Stimulated activated CD4-positive, alpha-beta T cell treated with anti-CD3 and anti-CD28 coated beads, Interleukin-15, amount 100 ng/mL, for 1 hour (primary cell): ENCODE measurements at places on chromosomes 4 and X.

- DNase-seq, result no peak
These were observed 162.1 kb upstream of the KIT start for GRCh38 chr4:54495641-54496040.

GRCh38 chr4:24659241-24659961 is 75.0 kb upstream of the DHX15 start:
- no peak for DNase-seq

DNA sequence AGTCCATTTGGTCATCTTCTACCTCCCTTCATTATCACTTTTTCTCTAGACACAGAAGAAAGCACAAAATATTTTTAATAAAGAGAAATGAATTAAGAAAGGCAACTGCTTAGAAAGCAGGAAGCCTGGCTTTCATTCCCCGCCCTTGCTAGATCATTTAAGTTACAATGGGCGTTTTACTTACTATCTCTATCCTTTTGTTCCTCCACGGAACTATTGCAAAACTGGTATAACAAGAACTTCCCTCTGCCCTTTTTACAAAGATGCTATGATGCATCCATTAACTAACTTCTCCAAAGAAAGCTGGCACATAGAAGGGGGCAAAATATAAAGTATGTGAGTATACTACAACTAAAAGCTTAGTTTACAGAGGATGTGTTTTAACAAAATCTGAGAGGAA is 434.5 kb upstream of the FTHL17 start:
- no peak for DNase-seq

GRCh38 chrX:153740631-153741222 is 16.1 kb downstream of the ABCD1 start:
- no peak for DNase-seq

DNA sequence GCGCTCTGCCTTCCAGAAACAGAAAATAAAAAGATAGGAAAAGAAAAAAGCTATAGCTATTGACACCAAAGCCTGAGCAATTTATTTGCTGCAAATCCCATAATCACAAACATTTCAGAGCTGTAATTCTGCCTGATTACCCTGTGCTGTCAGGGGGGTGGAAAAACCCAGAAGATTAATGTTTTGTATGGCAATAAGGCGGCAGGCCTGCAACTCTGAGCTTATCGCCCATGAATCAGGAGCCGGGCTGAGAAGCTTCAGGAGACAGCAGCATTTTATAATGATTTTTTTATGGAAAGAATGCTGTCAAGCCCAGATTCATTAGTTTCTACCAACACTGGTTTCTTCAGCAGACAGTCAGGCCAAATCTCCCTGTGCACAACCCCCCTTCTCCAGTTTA is 82.6 kb upstream of the TMEM164 start:
- DNase-seq, result no peak

- no peak for DNase-seq
These were observed 144.4 kb downstream of the PCDH18 start for GRCh38 chr4:137387924-137388323.

- DNase-seq, result peak; percentile 80
These were observed 4.3 kb downstream of the BLOC1S4 start for GRCh38 chr4:6720202-6720699.

- DNase-seq, result no peak
These were observed 104.3 kb downstream of the USP46 start for GRCh38 chr4:52554612-52555355.

DNA sequence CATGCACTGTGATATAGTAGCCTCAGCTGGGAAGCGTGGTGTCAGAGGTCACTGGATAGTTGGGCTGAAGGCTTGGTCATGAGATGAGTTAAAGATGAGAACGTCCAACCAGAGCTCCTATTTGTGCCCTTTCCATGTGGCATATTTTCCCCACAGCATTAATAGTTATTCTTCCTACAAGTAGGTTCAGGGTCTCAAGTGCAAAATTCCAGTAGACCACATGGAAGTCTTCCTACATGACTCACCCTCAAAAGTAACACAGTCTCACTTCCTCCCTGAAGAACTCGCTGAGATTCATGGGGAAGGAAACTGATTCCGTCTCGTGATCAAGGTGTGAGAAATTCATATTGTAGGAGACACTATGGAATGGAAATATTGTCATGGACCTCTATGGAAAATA is 1212.5 kb upstream of the PRKX start:
- no peak for DNase-seq

GRCh38 chrX:75649829-75650228 is 127.0 kb upstream of the ZDHHC15 start:
- DNase-seq, result no peak

GRCh38 chrX:121407627-121408026 is 360.2 kb downstream of the GLUD2 start:
- DNase-seq, result no peak

DNA sequence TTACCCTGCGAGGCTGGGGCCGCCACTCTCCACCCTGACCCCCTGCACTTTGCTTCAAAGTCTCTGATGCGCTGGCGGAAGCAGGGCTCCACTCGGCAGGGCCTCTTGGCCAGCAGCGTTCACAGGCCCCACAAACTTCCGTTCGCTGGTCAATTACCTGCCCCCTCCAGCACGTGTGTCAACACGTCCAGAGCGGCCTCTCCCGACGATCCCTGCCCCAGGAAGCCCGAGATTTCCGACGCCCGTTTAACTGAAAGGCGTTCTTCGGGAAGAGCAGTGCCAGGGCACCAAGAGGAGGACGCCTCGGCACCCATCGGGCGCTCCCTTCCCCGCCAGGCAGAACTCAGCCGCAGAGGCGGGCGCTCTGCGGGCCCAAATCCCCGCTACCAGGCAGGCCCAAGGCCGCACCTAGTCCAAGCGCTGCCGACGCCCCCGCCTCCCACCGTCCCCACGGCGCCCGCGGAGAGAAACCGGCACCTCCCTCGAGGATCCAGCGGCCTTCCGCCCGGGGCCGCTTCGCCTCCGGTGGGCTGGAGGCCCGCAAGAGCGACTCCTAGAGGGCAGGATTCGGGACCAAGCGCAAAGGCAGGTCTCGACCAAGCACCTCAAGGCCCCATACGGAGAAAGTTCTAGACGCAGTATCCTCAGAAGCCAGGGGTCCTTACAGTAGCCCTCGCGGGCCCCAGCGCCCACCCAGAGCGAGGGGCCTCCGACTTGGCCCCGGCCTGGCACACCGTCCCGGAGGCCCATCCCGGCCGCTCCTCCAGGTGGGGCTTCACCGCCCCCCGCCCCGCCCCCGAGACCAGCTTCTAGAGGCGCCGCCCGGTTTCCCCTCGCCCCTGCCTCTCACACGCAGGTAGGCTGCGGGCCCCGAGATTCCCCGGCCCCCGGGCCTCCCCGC is 586 bp downstream of the BCAP31 start:
- DNase-seq, result peak; percentile 21

DNA sequence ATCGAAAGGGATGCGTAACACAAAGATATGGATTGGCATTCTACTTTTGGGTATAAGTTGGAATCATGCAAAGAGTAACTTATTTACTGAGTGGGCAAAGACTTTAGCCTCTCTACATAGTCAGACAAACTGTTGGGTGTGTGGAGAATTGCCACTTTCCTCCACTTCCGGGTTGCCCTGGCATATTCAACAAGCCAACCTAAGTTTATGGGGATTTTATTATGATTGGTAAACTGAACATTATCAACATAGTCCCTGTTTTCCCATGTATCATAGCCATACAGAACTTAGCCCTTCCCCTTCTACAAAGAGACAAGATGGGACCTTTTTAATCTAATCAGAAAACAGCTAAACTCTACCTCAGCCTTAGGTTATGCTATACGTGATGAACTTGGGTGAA is 121.6 kb downstream of the AGTR2 start:
- no peak for DNase-seq

GRCh38 chr4:48949518-48950219 is 36.4 kb upstream of the CWH43 start:
- DNase-seq, result no peak

GRCh38 chrX:35819241-35819640 is 21.1 kb downstream of the MAGEB16 start:
- DNase-seq, result no peak

DNA sequence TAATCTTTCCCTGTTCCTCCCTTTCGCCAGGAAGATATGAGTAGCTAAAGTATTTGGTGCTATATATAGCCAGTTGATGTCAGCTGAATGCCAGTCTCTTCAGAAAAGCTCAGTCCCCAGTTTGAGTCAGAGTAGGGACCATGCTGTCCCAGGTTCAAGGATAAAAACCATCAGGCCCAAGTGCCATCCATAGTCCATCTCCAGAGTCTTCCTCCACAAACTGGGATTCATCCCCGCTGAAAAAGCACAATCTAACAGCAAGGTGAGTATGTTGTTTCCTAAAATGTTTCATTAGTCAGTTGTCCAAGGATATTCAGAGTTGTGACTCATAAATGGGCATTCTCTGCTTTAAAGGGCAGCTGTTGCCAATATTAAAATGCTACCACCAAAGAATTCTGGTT is at the start of gene MYOZ2:
Gene MYOZ2, plus strand, starts transcription at position 112 of the 401 bp plus-strand sequence. CDS start 694 bp downstream, outside the sequence.
- DNase-seq, result no peak

- DNase-seq, result no peak
These were observed 468.0 kb downstream of the EPHA5 start for GRCh38 chr4:65202165-65202852.

DNA sequence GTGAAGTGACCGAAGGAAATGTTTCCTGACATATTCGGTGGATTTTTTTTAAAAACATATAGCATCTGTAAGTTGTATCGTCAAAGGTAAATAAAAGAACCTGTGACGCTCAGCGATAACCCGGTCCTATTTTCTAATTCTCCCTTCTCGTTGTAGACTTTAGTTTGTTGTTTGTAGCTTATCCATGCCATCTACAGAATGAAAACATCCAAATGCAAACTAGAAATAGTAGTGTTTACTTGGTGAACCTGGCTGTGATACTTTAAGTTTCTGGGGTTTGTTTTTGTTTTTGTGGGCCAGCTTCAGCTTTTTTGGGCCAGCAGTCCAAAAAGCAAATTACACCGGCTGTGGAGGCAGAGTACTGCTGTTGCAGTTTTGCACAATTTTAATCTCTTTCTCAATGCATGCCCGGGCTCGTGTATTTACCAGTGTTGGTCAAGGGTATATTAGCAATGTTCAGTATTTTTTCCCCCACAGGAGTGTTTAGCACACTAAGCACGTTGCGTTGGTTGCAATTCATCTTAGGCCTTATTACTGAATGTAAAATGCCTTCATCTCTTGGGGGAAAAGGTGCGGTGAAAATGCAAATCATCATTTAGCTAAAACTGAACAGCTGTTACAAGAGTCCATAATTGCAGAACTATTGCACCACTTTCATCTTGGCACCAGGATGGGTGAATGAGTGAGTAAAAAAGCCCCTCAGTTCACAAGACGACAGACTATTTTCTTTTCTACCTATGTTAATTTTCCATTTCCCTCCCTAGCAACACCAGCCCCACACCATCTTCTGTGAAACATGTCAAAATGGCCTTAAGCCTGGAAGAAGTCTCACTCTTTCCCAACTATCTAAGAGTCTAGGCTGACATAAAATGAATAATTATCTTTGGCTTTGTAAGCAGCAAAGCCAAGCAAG is 1.7 kb upstream of the CNOT6L start:
- no peak for DNase-seq

DNA sequence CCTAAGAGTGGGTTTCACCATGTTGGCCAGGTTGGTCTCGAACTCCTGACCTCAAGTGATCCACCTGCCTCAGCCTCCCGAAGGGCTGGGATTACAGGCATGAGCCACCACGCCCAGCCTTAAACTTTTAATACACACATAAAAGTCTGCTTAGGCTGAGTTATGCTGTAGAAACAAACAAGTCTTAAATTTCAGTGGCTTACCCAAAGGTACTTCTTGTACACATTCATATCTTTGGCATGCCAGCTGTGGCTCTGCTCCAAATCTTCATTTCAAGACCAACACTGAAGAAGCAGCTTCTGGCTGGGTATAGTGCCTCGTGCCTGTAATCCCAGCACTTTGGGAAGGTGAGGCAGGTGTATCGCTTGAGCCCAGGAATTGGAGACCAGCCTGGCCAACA is 80.3 kb downstream of the PPEF2 start:
- no peak for DNase-seq

- no peak for DNase-seq
These were observed 133.0 kb downstream of the RAPGEF2 start for GRCh38 chr4:159235779-159236368.

DNA sequence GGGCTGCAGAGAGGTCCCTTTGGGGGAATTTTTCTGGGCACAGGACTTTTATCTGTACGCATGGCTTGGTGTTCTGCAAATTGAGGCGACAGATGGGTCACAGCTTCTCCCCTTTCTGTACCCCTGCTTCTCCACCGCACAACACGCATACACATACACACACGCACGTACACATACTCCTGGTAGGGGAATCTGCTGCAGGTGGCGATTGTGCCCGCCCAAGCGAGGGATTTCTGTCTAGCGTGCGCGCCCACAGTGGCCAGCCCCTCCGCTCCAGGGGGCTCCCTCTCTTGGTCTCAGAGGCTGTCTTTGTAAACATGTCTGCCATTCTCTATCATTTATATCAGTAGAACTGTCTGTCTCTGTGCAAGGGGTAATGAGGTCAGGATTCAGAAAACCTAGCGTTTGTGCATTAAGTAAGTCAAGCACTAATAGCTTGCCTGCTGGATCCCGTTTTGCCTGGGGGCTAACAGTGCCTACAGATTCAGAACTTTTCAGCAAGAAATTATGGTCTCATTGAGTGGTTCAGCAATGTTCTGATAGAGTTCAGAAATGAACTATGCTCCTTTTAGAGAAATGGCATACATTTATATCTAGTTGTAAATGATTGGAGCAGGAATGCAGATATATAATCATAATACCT is 2.2 kb downstream of the GRID2 start:
- no peak for DNase-seq

GRCh38 chr4:7774301-7775294 is 165.1 kb downstream of the AFAP1 start:
- DNase-seq, result no peak

- no peak for DNase-seq
These were observed 73.7 kb upstream of the ACSL1 start for GRCh38 chr4:184899261-184900134.

DNA sequence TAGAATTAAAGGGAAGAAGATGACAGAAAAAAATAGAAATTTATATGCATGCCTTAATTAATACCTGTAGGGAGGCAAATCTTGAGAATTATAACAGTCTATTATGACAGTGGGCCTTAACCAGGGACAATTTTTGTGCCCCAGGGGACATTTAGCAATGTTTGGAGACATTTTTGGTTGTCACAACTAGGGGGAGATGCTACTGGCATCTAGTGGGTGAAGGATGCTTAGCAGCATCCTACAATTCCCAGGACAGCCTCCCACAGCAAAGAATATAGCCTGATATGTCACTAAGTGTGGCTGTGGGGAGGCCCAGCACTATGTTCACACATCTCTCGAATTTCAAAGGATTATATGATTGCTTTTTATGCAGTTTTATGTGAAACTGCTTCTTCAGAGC is 10.5 kb downstream of the GPR82 start:
- DNase-seq, result no peak
